Erythroblast (primary cell): ENCODE measurements at places on chromosomes 5 and 9.

DNA sequence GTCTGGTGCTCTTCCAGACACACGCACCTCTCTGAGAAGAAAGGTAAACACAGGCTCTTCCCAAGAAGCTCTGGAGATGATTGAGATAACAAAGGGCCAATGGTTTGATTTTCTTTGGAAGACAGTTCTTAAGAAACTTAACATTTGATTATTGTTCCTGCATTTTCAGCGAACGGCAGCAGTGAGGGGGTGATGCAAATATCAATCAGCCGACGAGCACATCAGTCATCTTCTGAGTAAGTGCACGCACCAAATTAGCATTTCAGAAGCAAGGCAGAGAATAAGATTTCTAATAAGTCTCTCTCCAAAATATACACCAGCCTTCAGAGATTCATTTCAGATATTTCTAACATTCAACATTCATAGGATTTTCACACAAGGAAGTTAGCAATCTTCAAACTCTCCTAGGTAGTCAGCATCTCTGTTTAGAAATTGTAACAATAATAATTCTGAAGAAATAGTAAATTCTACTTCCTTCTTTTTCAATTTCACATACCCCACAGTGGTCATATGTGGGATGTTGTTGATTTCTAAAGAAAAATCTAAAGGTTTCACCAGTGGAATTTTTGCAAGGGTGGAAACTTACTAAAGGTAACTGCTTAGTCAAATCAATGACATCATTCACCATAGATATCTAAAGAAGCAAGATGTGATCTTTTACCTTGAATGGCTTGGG is 250.3 kb downstream of the SEC61B start:
- no peak for DNase-seq

- no peak for DNase-seq
Observed at GRCh38 chr9:16625811-16626210, 244.7 kb downstream of the BNC2 start.

GRCh38 chr5:172420235-172420939 is 33.9 kb downstream of the SH3PXD2B start:
- no peak for DNase-seq

- DNase-seq = no peak
Observed at GRCh38 chr9:101586651-101587050, 8.1 kb downstream of the PPP3R2 start.

GRCh38 chr9:78685471-78685870 is 388.5 kb downstream of the PSAT1 start:
- no peak for DNase-seq

GRCh38 chr9:126658201-126658825 is 44.6 kb downstream of the LMX1B start:
- no peak for DNase-seq

- DNase-seq = no peak
Observed at GRCh38 chr5:133897431-133897830, 71.0 kb downstream of the C5orf15 start.

DNA sequence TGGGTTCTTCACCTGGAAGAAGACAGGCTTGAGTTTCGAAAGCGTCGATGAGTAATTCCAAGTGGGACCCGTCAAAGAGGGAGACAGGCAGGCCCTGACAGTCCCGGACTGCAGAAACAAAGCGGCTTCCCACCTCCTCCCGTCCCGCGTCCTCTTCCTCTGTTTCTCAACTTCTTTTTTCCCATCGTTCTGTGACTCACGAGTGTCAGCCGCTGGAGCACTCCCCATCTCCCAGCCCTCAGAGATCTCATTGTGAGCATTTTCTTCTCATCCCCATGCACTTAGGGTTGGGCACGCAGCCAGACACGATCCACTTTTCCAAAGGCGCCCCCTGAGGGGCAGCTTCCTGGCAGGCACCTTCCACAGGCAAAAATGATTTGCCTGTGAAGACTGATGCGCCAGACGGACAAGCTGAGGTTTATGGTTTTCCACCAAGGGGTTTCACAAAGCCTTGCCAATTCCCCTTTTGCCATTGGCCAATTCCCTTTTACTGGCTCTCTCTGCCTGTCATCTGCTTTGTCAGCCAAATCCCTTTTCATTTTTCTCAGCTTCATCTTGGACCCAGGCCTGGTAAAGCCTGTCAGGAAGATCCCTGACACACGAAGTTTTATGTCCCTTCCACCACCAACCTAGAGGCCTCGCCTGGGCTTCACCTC is 86.5 kb upstream of the ANKRD55 start:
- DNase-seq = no peak

- DNase-seq = peak; percentile 16
Observed at GRCh38 chr9:110148384-110148783, 59.6 kb downstream of the C9orf152 start.

DNA sequence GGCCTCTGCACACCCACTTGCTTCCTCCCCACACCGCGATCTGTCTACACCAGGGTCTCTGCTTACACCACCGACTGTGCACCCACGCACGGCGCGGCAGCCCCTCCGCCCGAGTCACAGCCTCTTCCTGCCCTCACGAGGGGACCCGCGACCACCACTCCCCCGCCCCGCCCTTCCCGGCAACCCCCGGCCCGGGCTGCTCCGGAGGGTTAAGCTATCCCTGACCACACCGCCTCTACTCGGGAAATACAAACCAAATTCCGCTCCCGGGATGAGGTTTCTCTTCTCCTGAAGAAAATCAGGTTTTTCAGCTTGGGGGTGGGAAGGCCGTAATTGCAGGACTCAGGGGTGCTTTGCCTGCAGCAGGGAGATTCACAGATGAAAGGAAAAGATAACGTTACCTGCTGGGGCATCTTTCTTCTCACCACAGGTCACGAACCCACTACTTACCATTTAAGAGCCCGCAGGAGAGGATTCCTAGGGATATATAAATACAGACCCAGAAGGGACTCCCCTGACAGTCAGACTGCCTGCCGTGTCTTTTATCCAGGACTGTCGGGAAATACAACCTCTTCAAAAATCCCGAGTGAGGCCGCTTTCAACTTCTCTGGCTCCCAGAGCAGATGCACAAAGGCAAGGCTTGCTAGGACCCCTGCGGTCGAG is 63.5 kb downstream of the ROR2 start:
- DNase-seq = no peak

- DNase-seq = no peak
Observed at GRCh38 chr9:19649336-19650041, 139.3 kb downstream of the SLC24A2 start.

DNA sequence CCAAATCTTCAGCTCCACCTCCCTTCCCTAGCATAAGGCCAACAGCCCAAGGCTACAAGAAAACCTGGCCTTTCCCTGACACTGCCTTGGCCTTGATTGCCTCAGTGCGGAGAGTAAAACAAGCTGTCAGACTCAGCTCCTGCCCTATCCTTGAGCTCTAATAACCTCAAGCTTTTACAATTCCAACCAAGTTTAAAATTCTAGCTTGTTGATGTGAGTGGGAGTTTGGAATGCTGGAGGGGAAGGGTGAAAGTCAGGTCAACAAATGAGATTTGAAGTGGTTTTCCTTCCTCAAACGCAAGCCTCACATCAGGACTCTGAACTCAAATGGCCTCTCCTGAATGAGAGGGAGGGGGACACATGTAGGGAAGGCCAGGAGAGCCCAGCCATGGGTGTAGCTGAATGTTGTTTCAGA is 197.0 kb upstream of the VLDLR start:
- DNase-seq = no peak

GRCh38 chr9:77402286-77402685 is 225.0 kb downstream of the VPS13A start:
- DNase-seq = no peak

- no peak for DNase-seq
Observed at GRCh38 chr5:57303985-57304384, 130.1 kb downstream of the GPBP1 start.

- no peak for DNase-seq
Observed at GRCh38 chr9:108282872-108283271, 572.9 kb downstream of the ACTL7B start.

GRCh38 chr5:40503439-40503838 is 176.3 kb upstream of the PTGER4 start:
- no peak for DNase-seq

DNA sequence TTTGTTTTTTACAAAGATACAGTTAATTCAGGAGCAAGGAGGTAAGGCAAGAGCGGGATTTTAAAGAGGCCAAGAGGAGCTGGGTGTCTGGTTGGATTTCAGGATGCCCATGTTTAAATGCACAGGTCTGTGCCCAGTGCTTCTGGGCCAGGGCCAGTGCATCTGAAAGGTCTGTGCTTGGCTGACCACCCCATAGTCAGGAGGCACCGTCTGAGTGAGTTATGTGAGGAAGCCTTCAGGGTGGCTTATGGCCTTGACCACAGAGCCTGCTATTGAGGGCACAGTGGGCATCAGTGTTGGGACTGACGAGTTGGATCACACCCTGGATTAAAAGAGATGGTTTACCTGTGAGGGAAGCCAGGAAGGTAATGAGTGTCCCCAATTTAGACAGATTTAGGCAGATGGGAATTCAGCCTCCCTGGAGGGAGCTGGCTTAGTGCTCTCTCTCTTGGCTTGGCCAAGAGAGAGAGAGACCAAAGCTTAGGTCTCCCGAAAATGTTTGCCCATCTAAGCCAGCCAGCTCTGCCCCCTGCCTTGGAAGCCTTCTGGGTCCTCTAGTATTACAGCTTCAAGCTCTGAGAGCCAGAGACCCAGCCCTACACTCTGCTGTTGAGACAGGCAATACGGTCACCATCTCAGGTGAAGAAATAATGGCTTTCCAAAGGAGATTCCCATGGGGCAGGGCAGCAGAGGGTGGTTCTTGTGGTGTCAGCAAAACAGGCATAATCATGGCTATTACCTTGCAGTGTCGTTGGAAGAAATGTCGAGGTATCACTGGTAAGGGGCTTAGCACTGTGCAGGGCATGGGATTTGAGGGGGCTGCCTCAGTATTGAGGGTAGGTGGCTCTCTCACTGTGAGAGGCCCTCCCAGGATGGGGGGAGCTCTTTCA is 68.6 kb downstream of the RGS3 start:
- no peak for DNase-seq

GRCh38 chr9:119963798-119964372 is 594.6 kb upstream of the BRINP1 start:
- DNase-seq = no peak

DNA sequence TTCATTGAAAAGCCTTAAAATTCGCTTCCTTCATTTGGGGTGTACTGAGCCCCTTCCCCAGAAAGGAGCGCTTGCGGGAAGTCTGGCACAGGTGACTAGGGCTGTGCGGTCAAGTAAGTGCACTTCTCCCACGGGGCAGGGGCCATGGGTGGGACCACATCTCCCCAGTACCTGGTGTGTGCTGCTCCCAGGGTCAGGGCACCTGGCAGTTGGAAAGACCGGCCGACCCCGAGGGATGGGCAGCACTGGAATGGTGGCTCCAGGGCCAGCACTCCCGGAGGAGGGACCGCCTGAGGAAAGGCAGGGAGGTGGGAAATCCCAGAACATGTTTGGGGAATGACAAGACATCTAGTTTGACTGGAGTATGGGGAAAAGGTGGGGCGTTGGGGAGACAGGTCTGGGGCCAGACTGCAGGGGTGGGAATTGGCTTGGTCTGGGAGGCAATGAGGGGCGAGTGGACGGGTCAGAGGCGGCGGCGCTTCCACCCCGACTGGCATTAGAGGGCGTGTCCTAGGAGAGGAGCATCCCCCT is 727 bp upstream of the GLIPR2 start:
- DNase-seq = no peak

GRCh38 chr9:87850391-87850790 is 32.3 kb upstream of the SPATA31E1 start:
- no peak for DNase-seq

DNA sequence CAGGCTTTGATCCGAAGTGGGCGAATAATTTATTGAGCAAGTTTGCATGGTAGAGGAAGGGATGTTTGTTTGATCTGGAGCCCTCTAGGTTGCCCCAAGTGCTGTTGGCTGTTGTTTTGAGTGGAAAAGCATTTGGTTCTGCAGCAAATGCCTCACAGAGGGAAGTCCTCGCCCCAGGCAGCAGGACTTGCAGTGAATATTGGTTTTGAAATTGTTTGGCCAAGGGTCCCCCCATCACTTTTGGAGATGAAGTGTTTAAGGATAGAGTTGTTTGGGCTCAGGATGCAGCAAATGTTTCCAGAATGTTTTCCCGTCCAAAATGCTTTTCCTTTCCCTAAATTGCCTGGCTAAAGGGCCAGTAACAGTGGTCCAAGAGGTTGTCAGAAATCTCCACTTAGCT is 3.1 kb downstream of the JADE2 start:
- no peak for DNase-seq

GRCh38 chr9:79731171-79731890 is 159.6 kb downstream of the TLE4 start:
- no peak for DNase-seq

DNA sequence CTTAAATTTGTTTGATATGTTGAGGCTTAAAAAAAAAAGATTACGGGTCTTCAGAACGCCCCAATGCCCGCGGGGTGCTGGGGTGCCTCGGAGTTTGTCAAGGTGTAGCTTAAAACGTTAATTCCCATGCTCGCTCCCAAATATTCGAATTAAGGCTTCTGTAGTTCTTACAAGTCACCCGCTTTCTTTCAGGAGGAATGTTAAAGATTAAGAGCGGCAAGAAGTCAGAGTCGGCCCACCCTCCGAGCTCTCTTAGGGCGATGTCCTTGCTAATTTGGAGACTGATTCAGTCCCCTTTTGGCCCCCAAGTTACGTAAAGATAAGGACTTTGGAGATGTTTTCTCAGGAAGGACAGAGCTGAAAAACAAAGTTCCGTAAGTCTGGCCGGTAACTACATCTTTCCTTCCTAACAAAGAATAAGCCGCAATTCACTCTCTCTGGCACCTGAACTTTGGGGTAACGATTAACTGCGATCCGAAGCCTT is 746 bp upstream of the NPM1 start:
- peak; percentile 76 for DNase-seq

GRCh38 chr9:95025213-95026147 is 292.0 kb downstream of the FANCC start:
- no peak for DNase-seq

DNA sequence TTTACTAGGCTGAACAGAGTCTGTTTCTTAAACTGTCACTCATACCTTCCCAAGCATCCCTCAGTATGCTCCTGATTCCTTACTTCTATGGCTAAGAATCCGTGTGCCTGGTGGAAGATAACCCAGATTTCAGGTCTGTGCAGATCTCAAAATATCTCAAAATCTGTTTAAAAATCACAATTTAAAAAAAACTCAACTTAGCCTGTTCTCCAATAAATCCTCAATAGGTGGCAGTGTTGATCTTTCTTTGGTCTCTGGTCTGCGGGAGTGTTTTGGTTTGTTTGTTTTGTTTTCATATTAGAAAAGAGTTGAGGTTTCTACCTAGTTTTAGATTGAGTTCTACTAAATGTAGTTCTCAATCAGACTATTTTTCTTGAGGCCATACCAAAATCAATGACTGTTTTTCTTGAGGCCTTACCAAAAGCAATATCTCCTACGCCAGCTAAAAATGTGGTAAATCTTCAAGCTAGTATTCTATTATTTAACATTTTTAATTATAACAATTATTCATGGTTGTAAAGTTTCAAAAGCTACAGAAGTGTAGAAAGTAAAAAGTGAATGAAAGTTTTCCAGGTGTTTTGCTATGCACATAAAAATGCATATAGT is 57.9 kb downstream of the TGFBR1 start:
- DNase-seq = peak; percentile 57

GRCh38 chr5:133914434-133914833 is 54.0 kb downstream of the C5orf15 start:
- no peak for DNase-seq

GRCh38 chr9:106019702-106020101 is 325.4 kb downstream of the TMEM38B start:
- DNase-seq = no peak

- DNase-seq = no peak
Observed at GRCh38 chr5:64767959-64768357, 533 bp downstream of the SREK1IP1 start.

GRCh38 chr9:27622693-27623340 is 49.5 kb upstream of the C9orf72 start:
- DNase-seq = no peak

- peak; percentile 56 for DNase-seq
Observed at GRCh38 chr9:121861501-121862180, 210.2 kb downstream of the DAB2IP start.
